ENCODE measurements at places on chromosomes 3 and 15.

DNA sequence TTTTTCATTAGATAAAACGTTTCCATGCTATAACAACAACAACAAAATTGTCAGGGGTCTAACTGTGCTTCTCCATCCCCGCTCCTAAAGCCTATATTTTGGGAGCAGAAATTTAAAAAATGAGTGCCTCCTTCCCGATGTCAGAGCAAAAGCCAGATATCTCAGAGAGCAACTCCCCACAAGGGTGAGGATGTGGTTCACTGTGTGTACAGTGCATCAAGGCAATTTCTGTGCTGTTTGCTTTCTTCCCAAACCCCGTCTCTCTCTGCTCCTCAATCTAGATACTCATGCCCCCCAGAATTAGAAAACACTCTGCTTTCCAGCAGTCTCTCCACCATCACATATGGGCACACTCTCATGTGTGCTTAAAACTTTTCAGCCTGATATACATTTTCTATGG is 76.7 kb upstream of the MBNL1 start:
- peaks cover 64% of the 10 kb centered on the region for H3K4me1 ChIP-seq
- H3K4me3 ChIP-seq, result no peak overlapping the region
- peak overlapping the region; percentile 67 for H3K27ac ChIP-seq
- H3K36me3 ChIP-seq, result peaks cover 6% of the 10 kb centered on the region

- H3K27me3 ChIP-seq, result no peaks in the 10 kb centered on the region
- H3K4me3 ChIP-seq, result no peak overlapping the region
- H3K36me3 ChIP-seq, result no peaks in the 10 kb centered on the region
- DNase-seq, result no peak
- no peak overlapping the region for H3K27ac ChIP-seq
These were observed 294.9 kb upstream of the SGO1 start for GRCh38 chr3:20480786-20481365.

GRCh38 chr3:87004883-87005282 is 13.9 kb upstream of the VGLL3 start:
- H3K4me1 ChIP-seq, result no peaks in the 10 kb centered on the region
- H3K4me3 ChIP-seq, result no peak overlapping the region
- H3K36me3 ChIP-seq, result no peaks in the 10 kb centered on the region
- H3K27me3 ChIP-seq, result no peaks in the 10 kb centered on the region

DNA sequence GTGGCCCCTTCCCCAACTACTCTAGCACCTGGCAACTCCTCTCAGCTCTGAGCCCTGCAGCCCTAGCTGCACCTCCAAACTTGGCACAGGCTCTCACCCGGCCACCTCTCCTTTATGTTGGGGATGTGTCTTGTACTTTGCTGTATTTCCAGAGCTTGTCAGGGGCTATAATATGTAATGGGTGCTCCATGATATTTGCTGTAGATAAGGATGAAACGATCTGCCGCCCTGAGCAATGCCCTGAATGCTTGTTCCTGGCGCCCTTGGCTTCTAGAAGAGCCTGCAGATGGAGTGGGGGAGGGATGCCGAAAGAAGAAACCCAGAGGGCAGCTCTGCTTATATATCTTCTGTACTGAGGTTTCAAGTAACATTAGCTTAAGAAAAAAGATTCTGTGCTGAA is 35.9 kb upstream of the ZBTB38 start:
- H3K27me3 ChIP-seq, result peaks cover 7% of the 10 kb centered on the region
- no peak for DNase-seq
- peaks cover 5% of the 10 kb centered on the region for H3K4me1 ChIP-seq
- no peaks in the 10 kb centered on the region for H3K36me3 ChIP-seq
- no peak overlapping the region for H3K4me3 ChIP-seq

GRCh38 chr15:48595981-48596380 is 49.5 kb downstream of the FBN1 start:
- no peak overlapping the region for H3K4me3 ChIP-seq
- no peaks in the 10 kb centered on the region for H3K27me3 ChIP-seq
- no peak for DNase-seq

- no peak overlapping the region for H3K4me3 ChIP-seq
- DNase-seq, result no peak
- H3K36me3 ChIP-seq, result no peaks in the 10 kb centered on the region
- no peaks in the 10 kb centered on the region for H3K4me1 ChIP-seq
These were observed 707.2 kb downstream of the NTRK3 start for GRCh38 chr15:87549296-87549695.

GRCh38 chr15:65337436-65338070 is 33.1 kb downstream of the RNU5B-1 start:
- peaks cover 6% of the 10 kb centered on the region for H3K4me1 ChIP-seq
- no peak overlapping the region for H3K27ac ChIP-seq
- peaks cover 21% of the 10 kb centered on the region for H3K27me3 ChIP-seq
- H3K4me3 ChIP-seq, result no peak overlapping the region
- no peak for DNase-seq
